ENCODE measurements at places on chromosomes 5 and 9. TPM values are rescaled to one million over a fixed set of nuclear protein-coding genes. Genes with fewer than 3 reads are reported as not detected.

- DNase-seq, result no peak
Measured at GRCh38 chr5:56839062-56839461, 23.7 kb downstream of the MAP3K1 start.

GRCh38 chr9:93240891-93241334 lies 57.0 kb downstream of the WNK2 start:
- no peak for DNase-seq

DNA sequence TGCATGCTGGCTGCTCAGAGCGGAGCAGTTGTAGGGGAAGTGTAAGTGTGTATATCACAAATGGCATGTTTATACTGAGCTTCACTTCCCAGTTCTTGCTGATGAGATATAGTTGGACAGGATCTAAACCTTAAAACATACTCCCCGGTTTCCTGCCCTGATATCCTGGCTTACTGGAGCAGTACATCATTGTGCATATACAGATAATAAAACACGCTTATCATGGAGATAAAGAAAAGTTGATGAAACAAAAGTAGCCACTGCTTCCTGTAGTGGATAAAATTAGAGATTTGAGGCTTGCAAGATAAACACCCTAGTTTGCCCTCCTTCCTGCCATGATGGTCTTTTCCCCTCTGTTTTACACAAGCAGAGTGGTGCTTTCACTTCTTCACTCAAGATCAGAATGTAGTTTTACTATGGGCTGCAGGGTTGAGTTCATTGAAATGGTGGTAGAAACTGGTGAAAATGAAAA lies 15.0 kb downstream of the NPR3 start:
- DNase-seq, result no peak

DNA sequence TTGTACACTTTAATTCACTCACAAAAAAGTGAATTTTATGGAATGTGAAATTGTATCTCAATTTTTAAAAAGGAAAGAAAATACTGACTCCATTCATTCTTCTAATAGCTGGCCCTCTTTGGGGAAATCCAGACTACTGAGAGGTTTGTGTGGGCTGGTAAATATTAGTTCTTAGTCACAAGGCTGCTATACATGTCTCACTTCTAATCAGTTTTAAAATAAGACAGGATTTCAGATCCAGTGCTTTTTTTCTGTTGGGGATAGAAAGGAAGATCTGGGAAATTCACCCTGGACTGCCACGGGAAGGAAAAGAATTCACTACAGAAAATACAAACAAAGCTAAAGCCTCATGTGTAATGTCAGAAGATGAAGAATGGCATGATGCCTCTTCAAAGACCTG lies 32.7 kb upstream of the ADAMTSL1 start:
- no peak for DNase-seq

DNA sequence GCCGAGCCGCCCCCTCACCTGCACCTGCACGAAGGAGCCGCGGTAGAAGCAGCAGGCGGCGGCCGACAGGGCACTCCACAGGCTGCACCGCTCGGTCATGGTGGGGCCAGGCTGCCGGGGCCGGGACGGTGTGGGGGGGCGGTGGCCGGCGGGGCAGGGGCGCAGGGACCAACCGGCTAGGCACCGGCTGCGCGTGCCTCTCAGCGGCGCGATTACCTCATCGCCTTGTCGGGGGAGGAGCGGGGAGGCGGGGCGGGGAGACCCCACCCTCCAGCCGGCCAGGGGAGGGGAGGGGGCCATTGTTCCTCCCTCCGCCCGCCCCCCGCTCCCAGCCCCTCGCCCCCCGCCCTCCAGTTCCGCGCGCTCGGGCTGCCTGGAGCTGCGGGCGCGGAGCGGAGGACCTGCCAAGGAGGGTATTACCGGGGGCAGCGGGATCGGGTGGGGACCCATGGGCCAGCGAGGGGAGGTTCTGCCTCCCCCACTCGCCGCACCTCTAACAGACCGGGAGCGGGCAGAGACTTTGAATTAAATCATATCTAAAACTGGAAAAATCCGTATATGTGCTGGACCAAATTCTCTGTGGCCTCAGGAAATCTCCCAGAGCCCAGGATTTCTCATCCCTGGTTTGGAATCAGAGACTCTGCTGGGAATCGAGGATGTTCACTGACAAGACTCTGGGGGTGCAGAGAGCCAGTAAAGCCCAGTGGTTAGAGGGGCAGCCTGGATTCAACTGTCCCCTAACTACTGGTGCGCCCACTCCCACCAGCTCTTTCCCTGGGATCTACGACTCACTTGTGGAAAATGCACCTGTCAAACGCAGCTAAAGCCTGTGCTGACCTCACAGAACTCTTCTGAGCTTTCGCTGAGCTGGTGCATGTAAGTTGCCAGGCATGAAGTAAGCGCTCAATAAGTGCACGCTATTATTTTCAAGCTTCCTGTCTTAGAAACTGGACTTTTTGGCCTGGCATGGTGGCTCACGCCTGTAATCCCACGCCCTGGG lies 20.3 kb upstream of the TOR2A start:
- DNase-seq, result no peak

DNA sequence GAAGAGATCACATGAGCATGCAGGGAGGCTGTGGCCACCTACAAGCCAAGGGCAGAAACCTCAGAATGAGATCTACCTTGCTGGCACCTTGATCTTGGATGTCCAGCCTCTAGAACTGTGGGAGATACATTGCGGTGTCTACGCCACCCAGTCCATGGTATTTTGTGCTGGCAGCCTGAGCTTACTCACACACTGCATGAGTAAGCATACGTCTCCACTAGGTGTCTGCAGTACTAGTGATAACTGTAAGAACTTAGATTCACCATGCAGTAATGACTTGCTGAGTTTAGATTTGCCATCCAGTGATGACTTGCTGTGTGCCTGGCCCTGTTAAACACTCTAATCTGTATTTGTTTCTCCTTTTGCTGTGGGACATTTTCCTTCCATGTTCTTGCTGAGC lies 417.7 kb downstream of the GADD45G start:
- no peak for DNase-seq

- DNase-seq, result no peak
Measured at GRCh38 chr9:2359891-2360471, 261.6 kb upstream of the VLDLR start.

DNA sequence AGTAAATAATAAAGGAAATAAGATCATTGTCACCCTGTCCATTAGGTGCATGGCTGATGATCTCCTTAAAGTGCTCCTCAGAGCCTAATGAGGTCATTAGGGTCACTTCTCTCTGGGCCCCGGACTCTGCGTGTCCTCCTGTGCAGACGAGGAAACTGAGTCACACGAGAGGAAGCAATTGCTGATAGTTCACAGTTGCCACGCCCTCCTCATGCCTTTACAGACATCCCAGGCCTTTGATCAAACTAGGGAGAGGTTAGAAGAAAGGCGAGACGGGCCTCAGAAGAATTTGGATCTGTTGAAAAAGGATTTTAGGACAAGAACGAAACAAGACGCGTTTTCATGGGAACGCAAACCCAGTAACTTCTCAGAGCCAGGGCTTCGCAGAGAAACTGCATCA lies 32.0 kb upstream of the MSX2 start:
- no peak for DNase-seq

DNA sequence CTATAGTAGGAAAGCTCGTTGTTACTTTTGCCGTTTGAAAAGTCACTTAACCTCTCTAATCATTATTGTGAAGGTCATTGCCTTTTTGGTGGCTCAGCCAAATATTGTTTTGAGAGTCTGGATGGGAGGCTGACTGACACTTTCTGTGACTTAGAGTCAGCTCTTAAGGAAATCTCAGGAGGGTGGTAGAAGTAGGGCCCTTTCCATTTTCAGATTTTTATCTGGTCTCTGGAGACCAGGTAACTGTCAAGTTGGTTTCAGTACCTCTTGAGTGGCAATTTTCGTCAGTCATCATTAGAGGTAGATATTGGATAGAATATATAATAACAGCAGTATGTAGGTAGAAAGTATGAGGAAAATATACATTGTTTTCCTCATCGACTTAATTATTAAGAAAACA lies 23.3 kb downstream of the UGCG start:
- no peak for DNase-seq

DNA sequence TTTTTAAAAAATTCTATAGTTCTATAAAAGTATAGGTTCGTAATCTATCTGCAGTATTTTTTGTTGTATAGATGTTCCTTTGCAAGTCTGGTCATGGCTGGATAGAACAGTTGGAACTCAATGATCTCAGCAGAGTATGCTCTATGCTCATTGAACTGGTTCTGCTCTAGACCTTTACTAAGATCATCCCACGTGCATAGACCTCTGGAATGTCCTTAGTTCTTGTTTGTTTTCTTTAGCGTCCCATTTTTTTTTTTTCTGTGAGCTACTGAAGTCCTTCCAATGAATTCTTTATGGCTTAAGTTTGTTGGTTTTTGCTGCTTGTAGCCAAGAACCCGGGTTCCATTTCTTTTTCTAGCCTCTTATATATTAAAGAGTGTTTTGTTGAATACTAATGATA lies 3.5 kb downstream of the TMEM38B start:
- DNase-seq, result no peak

- DNase-seq, result no peak
Measured at GRCh38 chr9:15846611-15847010, 293.8 kb downstream of the CCDC171 start.

DNA sequence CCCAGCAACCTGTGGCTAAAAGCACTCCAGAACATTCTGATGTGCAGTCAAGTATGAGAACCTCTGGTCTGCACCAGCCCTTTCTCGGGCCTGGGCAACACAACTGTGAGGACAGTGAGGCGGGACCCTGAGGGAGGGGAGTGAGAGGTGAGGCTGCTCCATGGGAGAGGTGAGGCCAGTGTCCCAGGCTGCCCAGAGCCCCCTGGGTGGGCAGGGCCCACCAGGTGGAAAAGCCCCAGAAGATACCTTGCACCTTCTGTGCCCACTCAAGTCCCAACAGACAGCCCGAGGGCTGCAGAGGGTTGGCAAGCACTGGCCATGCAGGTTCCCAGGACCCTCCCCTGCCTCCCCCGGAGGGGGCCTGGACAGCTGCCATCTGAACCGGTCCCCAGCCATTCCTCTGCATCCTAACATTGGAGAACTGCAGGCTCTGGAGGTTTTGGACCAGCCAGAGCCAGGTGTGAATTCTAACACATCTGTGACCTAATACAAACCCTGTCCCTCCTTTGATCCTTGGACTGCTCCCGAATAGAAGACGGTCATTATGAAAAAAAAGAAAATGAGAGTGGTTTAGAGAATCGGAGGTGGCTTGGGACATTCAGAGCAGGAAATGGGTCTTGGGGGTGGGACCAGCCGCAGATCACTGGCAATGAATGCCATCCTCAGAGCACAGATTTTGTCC lies 57.0 kb downstream of the DUSP1 start:
- DNase-seq, result no peak

GRCh38 chr9:127278372-127278771 lies 13.8 kb downstream of the GARNL3 start:
- no peak for DNase-seq

DNA sequence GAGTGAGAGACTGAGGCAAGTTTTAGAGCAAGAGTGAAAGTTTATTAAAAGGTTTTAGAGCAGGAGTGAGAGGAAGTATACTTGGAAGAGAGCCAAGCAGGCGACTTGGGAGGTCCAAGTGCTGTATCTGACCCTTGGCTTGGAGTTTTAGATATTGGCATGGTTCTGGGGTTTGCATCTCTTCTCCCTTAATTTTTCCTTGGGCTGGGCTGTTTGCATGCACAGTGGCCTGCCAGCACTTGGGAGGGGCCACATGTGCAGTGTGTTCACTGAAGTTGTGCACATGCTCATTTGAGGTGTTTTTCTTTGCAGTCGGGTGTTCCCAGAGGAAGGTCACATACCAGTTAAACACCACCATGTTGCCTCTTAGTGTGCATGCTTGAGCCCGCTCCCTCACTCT lies 464.1 kb downstream of the DMRT2 start:
- DNase-seq, result no peak

- DNase-seq, result no peak
Measured at GRCh38 chr5:27010646-27011045, 27.7 kb downstream of the CDH9 start.

DNA sequence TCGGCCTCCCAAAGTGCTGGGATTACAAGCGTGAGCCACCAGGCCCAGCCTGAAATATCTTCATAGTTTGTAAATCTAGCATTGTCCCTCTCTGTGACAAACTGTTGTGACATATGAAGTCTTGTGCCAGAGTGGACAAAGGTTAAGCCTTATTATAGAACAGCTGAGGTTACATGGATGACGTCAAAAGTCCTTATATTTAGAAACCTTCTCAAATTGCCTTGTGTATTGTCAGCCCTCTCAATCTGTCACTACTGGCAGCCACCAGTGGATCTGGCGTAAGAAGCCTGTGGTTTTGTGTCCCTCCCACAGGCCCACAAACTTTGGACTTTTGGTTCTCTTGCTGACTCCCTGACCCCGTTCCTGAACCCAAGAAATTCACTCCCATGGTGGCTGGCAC lies 79.4 kb upstream of the CCDC112 start:
- no peak for DNase-seq

- DNase-seq, result no peak
Measured at GRCh38 chr5:150661086-150661485, at the start of gene MYOZ3. Gene MYOZ3 (plus strand): TSS chr5:150661251. CDS start chr5:150662942, 1,691 bp downstream.

- DNase-seq, result no peak
Measured at GRCh38 chr5:27682600-27682999, 644.2 kb upstream of the CDH9 start.

- no peak for DNase-seq
Measured at GRCh38 chr9:23887781-23888180, 61.7 kb upstream of the ELAVL2 start.

DNA sequence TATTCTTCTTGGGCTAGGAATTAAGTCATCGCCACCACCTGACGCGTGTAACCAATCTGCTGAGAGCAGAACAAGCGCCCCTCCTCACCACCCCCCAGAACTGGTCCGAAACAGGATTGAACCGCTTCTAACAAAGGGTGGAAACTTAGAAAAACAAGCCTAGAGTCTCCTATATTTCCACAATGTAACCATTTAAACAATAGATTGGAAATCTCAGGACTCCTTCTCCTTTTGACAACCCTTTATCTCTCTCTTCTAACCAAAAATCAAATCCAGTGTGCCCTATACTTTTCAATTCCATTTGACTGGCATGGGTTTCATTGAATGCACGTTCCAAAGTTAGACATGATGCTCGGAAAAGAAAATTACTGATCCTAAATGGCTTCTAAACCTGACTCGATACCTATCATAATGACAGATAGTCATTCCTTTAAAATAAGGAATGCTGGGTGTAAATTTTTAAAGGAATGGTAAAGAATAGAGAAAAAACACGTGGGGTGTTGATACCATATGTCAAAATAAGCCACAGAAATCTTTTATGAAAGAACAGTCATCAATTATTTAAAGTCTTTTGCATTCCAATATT lies 1.2 kb downstream of the ARRDC3 start:
- DNase-seq, result peak; percentile 91

PTGES gene
- total RNA-seq, result 13.6 TPM

RGS14 gene
- 1.6 TPM for total RNA-seq

GLRA1 gene
- not detected for total RNA-seq

OTULINL gene
- total RNA-seq, result 23.2 TPM

SEMA5A gene
- total RNA-seq, result 64.1 TPM

FOXD4L4 gene
- total RNA-seq, result 0.10 TPM
